ENCODE measurements at places on chromosomes 2 and 18.

DNA sequence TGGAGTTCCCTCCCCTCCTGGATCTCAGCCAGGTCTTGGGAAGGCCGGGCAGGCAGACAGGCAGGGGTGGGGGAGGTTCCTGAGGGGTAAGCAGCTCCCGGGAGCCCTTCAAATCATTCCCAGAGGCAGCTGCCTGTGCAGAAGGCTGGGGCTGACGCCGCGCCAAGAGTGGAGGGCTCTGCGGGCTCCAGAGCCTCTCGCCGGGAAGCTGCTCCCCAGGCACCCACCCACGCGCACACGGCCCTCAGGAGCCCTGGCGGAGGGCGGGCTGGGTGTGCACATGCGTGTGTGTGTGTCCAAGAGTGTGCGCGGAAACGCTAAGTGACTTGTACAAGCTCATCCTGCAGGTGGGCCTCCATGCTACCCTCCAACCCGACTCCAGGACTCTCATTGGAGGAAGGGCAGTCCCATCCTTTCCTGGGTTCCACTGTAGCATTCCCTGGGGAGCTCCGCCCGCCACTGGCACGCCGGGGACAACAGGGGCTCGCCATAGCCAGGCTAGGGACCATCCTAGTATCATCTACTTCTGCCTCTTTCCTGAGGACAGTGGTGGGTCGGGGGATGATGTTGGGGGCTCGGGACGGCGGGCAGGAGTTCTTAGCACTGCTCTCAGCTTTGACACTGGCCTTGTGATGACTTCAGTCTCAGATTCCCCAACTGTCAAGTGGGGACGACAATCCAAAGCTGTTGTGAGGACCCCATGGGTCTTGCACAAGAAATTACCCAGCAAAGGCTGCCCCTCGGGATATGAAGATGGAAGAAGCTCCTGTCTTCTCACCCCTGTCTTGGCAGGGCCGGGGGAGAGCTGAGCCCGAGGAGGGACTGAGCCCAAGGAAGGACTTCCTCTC lies 50.3 kb downstream of the INHBB start:
- DNase-seq: peak; percentile 51

- DNase-seq: no peak
Measured at GRCh38 chr2:201256082-201256481, 4.3 kb upstream of the CASP8 start.

DNA sequence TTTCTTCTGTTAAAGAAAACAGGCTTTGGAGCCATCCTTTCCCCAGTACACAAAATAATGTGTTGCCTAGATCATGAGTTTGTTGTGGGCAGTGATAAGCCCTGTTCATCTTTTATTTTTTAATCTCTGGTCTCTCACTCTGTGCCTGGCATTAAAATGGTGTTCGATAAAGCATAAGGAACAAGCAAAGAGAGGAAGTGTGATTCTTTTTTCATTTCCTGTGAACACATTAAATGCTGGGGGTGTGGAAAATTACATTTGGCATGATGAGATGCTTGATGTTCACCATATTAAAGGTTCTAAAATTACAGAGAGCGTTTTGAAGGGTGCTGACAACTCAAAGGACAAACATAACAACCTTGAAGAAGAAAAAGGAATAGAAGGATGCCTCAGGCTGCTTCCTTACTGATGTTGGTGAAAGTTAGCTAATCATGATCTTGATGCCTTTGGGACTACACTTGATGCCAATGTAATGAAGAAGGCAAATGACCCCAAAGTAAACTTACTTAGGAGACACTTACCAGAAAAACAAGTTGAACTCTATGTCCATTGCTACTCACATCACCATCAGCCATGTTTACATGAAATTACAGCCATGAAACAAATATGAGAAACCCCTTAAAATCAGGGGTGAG lies 33.0 kb downstream of the TMEFF2 start:
- no peak for DNase-seq

- DNase-seq: no peak
Measured at GRCh38 chr2:46871976-46872381, 43.6 kb downstream of the MCFD2 start.

DNA sequence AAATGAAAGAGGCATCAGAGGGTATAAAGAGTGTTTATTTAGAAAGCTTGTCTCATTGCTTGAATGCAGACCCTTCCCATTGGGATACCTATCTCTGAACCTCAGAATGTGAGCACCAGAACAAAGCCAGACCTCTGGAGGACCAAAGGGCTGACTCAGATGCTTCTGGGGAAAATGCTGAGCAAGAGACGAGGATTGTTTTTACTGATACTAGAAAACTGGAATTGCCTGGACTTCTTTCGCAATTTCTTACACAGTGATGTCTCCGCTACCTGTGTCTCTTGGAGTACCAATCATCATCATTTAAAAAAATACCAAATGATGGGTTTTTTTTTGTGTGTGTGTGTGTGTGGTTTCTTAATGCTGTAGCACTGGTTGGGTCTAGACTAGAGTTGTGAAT lies 55.6 kb upstream of the CCDC85A start:
- DNase-seq: no peak

DNA sequence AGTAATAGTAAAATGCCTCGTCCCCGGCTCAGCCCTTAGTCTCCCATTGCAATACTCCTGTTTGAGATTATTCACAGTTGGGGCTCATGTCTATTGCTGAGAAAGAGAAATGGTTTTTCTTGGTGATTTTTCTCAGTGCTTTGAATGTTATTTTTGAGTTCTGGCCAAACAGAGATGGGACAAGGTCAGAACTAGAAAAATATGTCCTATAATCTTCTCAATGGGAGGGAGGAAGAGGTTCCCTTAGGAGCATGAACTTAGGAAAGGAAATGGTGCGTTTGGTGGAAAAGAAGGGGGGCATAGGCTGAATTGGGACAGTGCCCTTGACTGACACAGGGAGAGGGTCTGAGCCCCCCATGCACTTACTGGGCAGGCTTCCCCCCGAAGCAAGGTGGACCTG lies 133.8 kb downstream of the AGAP1 start:
- DNase-seq: no peak

DNA sequence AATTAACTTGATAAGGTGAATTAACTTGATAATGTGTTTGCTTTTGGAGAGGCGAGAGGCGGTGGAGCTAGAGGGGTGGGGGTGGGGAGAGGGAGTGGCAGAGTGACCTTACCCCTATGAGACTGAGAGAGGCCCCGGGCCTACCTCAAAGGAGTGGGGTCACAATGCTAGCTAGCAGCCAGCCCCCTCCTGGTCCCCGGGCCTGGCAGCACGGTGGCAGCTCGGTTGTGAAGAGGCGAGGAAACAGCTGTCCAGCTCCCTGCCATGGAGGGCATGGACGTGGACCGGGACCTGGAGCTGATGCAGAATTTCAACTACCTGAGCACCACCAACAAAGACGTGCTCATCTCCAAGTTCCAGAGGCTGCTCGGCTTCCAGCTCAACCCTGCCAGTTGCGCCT lies 123.9 kb downstream of the RGPD3 start:
- DNase-seq: no peak

- no peak for DNase-seq
Measured at GRCh38 chr2:46917628-46918027, 2.0 kb upstream of the MCFD2 start.

DNA sequence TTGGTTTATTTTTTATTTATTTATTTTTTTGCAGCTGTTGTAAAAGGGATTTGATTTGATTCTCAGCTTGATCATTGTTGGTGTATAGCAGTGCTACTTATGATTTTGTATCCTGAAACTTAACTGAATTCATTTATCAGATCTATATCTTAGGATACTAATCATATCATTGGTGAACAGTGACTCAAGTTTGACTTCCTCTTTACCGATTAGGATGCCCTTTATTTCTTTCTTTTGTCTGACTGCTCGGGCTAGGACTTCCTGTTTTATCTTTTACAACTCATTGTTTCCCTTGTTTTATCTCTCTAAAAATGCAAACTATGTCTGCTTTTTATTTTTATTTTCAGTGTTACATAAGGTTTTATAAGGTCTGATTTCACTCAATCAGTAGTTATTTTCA lies 23.6 kb downstream of the SP100 start:
- DNase-seq: no peak

- DNase-seq: no peak
Measured at GRCh38 chr18:26971409-26971808, 105.9 kb upstream of the AQP4 start.

DNA sequence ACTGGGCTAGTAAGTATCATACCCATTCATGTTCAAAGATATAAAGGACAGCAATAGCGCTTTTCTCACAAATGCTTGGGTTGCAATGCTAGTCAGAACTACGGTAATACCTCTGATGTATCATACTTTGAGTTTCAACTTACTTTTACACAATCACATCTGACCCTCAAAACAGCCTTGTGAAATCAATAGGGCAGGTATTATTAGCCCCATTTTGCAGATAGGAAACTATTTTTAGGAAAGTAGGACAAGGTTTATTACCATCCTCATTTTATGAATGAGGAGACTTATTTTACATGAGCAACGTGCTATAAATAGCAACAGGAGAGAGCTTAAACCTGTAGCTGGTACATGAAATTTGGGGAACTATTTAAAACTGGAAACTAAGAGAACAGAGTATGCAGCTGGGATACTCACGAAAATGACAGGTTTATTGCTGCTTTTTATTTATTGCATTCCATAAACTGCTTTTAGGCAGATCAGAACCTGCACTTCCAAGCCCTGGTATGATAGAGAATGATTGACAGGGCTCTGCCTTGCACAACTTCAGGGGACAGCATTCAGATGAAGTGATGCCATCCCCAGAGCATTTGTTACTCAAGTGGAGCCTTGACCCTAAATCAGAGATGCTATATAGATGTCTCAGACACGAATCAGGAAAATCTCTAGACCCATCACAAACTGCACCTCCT lies 42.4 kb upstream of the PPM1B start:
- no peak for DNase-seq

DNA sequence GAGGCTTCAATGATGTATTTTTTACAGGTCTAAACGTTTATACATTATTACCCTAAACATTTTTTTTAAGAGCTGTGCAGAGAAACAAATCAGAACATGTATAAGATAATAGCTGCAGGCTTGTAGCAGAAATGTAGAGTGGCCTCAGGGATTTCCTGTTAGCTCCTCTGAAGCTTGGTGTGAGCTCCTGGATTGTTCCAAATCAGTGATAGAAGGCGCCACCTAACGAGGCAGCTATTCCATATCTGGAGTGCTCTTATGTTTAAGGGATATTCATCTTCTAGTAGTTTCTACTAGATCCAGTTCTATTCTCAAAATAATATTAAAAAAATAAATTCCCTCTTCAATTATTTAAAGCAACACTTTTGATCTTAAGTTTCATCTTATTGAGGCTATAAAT lies 93.1 kb downstream of the LRP1B start:
- peak; percentile 28 for DNase-seq

DNA sequence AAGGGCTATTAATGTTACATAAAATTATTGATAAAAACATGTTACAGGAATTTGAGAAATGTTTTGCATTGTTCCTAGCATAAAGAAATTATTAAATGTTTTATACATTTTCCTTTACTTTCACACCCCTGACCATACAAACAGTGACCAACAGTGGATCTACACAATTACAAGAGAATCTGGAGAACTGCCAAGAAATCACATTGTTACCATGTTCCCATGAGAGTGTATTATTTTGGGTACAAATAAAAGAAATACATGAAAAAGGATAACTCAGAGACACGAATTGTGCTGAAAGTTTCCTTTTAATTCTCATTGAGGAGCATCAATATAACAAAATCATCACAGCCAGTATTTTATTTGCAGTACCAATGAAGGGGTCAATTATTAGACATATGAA lies 150.1 kb downstream of the WDPCP start:
- DNase-seq: peak; percentile 38

GRCh38 chr2:232713505-232713904 lies 16.4 kb downstream of the GIGYF2 start:
- DNase-seq: no peak

- DNase-seq: no peak
Measured at GRCh38 chr2:44110444-44110843, 58.2 kb upstream of the PPM1B start.

DNA sequence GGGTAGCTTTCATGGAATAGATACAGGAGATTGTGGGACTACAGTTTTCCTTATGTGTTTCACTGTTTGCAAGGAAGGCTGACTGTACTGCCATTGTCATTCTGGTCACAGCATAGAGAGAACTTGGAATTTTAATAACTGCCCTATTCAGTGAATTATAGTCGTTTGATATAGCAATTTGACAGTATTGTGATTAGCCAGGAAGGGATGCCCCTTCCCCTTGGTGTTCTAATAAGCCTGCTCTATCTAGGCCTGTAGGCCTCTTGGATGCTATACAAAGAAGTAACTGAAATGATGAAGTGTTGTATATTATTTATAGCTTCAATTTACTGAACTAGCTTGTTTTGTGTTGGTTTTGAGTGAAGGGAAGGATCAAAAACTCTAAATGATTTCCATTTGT lies 528.6 kb upstream of the CDH2 start:
- DNase-seq: peak; percentile 23

DNA sequence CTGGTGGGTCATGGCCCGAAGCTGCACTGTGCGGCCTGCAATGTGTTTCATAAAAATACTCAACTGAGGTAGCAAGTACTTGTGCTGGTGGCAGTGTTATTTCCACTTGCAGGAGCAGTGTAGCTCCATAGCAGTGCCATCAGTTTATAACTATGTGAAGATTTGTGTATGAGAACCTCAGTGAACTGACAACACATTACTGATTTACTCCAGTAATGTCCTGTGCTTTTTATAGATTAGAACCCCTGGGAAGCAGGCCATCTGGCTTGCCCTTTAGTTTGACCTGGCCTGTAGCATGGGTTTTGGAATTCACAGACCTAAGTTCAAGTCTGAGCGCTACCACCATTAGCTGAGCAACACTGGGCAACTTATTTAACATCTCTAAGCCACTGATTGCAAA lies 99.7 kb upstream of the AQP4 start:
- DNase-seq: no peak

- no peak for DNase-seq
Measured at GRCh38 chr2:96831679-96832078, 12.1 kb downstream of the ANKRD23 start.

GRCh38 chr18:58336605-58337004 lies 292.3 kb downstream of the ALPK2 start:
- DNase-seq: no peak

- DNase-seq: no peak
Measured at GRCh38 chr2:113677330-113677729, 50.3 kb downstream of the RABL2A start.

- no peak for DNase-seq
Measured at GRCh38 chr2:113135317-113135716, 7.9 kb downstream of the IL1RN start.

DNA sequence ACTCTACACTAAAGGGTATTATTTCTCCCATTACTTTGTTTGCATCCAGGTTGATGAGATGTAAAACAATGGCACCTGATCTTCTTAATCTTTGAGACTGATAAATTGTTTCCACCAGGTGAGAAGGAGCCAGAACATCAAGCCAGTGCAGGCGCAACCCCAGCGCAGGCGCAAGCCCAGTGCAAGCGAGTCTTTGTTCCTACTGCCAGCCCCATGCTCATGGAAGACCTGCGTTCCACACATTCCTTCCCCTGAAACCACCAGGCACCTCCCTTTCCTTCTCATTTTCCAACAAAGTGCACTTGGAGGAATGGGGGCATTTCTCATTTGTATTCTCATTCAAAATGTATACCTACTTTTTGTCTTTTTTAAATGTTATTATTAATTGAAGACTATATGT lies 188.7 kb upstream of the SMAD2 start:
- no peak for DNase-seq
